ENCODE measurements at places on chromosomes 1 and 21.

GRCh38 chr1:39063775-39064174 lies 37.6 kb downstream of the NDUFS5 start:
- no peak for DNase-seq

DNA sequence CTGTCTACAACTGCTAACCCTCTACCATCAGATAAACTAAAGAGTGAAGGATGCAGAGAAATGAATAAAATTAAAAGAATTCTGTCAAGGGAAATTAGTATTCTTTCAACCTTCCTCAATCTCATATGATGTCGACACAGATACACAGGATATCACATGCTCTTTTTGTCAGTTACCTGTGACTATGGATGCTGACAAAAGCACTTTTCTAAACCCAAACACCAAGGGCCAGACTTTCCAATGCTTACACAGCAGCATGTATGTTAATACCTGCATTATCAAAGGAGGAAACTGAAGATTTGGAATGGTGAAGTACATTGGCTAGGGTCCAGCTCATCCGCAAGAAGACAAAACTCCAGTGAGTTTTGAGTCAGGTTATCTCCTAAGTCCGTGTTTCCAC lies 294.0 kb downstream of the SMYD3 start:
- no peak for DNase-seq

DNA sequence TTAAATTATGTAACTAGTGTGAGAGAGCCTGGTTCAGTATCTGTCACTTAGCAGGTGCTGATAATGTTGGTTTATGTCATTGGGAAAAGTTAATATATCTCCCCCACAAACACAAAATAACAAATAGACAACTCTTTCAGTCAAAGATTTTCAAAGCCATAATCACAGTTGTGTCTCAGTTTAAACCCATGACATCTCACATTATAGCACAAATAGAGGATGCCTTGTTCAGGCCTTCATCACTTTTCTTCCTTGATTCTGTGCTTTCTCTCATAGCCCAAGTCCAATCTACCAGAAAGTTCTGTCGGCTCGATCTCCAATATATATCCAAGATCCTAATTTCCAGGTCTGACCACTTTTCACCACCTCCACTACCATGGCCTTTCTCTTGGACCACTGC lies 6.2 kb upstream of the EPS15 start:
- DNase-seq, result no peak

GRCh38 chr1:156492591-156493080 lies 7.9 kb downstream of the MEF2D start:
- peak; percentile 65 for DNase-seq

- DNase-seq, result no peak
Measured at GRCh38 chr1:85445906-85446305, 19.1 kb downstream of the DDAH1 start.

DNA sequence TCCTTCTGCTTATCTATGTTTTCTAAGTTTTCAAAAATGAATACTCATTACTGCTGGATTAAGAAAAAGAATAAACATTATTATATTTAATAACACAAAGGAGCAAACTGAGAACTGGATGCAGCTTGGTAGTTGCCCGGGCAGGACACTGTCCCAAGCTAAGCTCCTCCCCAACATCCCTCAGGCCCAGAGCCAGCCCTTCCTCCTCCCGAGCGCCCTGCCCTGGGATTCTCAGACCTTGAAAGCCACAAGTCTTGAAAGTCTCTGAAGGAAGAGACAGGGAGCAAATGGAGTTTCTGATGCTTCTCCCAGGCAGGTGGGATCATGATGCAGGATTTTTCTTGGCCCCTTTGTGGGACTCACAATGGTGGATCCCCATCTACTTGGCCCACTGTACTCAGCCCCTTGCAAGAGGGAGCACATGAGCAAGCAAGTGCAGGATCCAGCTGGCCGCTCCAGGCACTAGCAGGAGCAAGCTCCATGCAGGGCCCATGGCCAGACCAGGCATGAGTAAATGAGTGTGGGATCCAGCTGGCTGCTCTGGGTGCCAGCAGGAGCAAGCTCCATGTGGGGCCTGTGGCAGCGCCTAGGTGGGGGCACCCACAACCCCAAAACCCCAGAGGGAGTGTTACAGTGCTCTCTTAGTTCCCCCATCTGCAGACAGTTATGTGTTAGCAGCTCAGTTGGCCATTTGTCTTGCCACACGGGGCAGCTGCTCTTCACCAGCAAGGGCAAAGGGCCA lies 32.1 kb upstream of the RAB4A start:
- DNase-seq, result no peak

DNA sequence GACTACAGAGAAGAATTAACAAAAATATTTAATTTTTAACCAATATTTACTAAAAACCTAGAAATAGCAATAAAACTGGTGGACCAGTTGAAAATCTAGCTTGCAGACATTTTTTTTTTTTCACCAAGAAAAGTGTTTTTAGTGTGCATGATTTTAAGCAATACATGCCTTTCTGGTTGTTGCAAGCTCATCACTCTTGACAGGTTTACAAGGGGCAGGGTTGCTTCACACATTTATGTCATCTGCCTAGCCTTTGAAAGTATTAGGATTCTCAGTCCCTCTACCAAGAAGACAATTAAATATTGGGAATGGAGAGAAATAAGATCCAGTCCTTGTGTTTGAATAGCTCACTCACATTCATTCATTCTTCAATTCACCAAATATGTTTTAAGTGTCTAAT lies 53.8 kb upstream of the LYPLAL1 start:
- no peak for DNase-seq

- no peak for DNase-seq
Measured at GRCh38 chr1:181632492-181632891, 149.2 kb downstream of the CACNA1E start.

- no peak for DNase-seq
Measured at GRCh38 chr1:190212450-190212849, 265.2 kb downstream of the BRINP3 start.

GRCh38 chr1:145858238-145858900 lies 512 bp downstream of the PIAS3 start:
- DNase-seq, result no peak

GRCh38 chr1:17170571-17170970 lies 34.4 kb upstream of the PADI1 start:
- DNase-seq, result no peak

GRCh38 chr21:38297194-38297631 lies 40.4 kb downstream of the KCNJ15 start:
- DNase-seq, result peak; percentile 71

DNA sequence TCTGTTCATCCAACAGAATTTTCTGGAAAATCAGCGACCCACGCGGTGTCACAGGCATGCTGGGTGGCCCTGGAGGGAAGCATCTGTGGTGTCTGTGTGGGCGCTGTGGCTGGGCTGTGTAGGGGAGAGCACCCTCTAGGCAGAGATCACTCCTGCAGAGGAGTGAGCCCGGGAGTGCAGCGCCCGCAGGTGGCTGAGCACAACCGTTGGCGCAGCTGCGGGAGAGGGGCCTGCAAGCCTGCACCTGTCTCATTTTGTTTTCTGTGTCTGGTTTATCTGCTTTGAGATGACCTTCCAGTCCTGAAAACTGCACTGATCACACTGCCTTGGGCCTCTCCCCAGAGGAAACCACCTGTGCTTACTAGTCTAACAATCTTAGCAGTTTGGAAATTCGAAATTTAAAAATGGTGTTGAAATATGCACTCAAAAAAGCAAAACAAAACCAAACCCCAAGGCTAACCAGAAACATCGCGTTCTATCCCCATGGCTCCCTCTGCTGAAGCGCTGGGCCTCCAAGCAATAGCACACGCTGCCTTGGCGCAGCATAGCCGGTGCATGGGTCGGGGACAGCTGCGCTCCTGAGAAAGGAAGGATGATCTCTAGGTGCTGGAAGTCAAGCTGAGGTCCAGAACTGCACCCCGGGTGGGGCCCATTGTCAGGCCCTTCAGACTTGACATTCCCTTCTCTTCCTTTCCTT lies 4.8 kb downstream of the FAM3B start:
- DNase-seq, result no peak

GRCh38 chr21:46665566-46665965 lies 30.1 kb downstream of the PRMT2 start:
- no peak for DNase-seq

Measured in right hindlimb (tissue), 1 donor.